ENCODE measurements at places on chromosomes 5 and 9. TPM values are rescaled to one million over a fixed set of nuclear protein-coding genes. Genes with fewer than 3 reads are reported as not detected.

BTNL8 gene
- 0.11 TPM for total RNA-seq

CCL27 gene
- total RNA-seq, result not detected

SLC6A3 gene
- not detected for total RNA-seq

IL17B gene
- total RNA-seq, result not detected

PCDHGA4 gene
- total RNA-seq, result 0.11 TPM

CAST gene
- 211 TPM for total RNA-seq

LPAR1 gene
- not detected for total RNA-seq

TAS2R1 gene
- total RNA-seq, result not detected

SNX2 gene
- 50.2 TPM for total RNA-seq

TAF1L gene
- not detected for total RNA-seq

PLEKHG4B gene
- 0.25 TPM for total RNA-seq

PCDHB15 gene
- not detected for total RNA-seq

RELL2 gene
- total RNA-seq, result 24.3 TPM

GBGT1 gene
- total RNA-seq, result 3.8 TPM

HTR4 gene
- total RNA-seq, result not detected

DMGDH gene
- total RNA-seq, result 0.86 TPM

ZDHHC11B gene
- 0.48 TPM for total RNA-seq

WHRN gene
- 2.0 TPM for total RNA-seq

PCDHA2 gene
- total RNA-seq, result not detected

CDH6 gene
- total RNA-seq, result not detected

IL33 gene
- total RNA-seq, result not detected

PCDHGB1 gene
- total RNA-seq, result not detected

MIER3 gene
- total RNA-seq, result 15.4 TPM

C9 gene
- total RNA-seq, result not detected

CMYA5 gene
- total RNA-seq, result 0.25 TPM

CDKN2B gene
- not detected for total RNA-seq

FREM1 gene
- total RNA-seq, result not detected

ANKRD33B gene
- 4.6 TPM for total RNA-seq

FAM200C gene
- total RNA-seq, result 0.91 TPM

TAF11L10 gene
- not detected for total RNA-seq

TMEM174 gene
- not detected for total RNA-seq

KIF20A gene
- total RNA-seq, result 76.3 TPM

C9orf153 gene
- 0.46 TPM for total RNA-seq

PCDH12 gene
- 0.80 TPM for total RNA-seq

KCNN2 gene
- total RNA-seq, result not detected

SOX30 gene
- total RNA-seq, result 0.44 TPM

HBEGF gene
- total RNA-seq, result 12.5 TPM

PNPLA7 gene
- 3.1 TPM for total RNA-seq

PTGR1 gene
- total RNA-seq, result 3.9 TPM

KCTD16 gene
- total RNA-seq, result 0.14 TPM

CDK9 gene
- total RNA-seq, result 63.8 TPM

Data from activated CD4-positive, alpha-beta T cell treated with anti-CD3 and anti-CD28 coated beads for 36 hours (primary cell).